Jurkat, Clone E6-1 (cell line): ENCODE measurements at places on chromosomes 1 and 21.

GRCh38 chr1:107450899-107451664, 310.2 kb downstream of the NTNG1 start:
- DNase-seq, result no peak

DNA sequence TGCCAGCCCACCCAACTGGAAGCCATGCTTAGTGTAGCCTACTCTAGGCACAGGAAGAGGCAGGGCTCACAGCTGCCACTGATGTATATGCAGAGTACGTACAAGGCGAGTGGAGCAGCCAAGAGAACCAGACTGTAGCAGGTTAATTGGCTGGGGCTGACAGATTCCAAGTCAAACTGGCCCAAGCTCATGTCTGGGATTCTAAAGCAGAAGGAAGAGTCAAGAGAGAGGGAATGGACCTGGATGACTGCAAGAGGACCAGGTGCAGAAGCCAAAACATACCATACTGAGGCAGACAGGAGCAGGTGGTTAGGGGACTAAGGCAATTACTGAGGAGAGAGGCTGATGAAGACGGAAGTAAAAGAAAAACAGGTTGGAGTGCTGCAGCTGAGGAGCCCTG, 51.3 kb upstream of the LRRN2 start:
- DNase-seq, result no peak

DNA sequence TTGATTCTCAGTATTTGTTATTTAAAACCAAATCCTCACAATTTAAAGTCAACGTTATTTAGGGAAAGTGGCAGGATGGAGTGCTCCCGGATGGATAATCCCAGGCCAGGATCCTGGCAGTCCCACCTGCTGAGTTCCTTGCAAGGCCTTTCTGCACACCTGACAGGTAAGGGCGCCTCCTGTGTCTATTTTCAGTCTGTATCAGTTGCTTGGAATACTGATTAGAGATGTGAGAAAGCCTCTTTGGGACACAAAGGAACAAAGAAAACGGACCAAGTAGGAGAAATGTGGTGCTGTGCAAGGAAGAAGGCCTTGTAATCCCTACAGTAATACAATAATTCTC, 12.2 kb downstream of the STYXL2 start:
- no peak for DNase-seq

GRCh38 chr1:243658594-243659105, 191.4 kb downstream of the AKT3 start:
- DNase-seq, result no peak

- no peak for DNase-seq
Measured at GRCh38 chr21:25300632-25301031, 306.6 kb downstream of the MRPL39 start.

- DNase-seq, result no peak
Measured at GRCh38 chr1:116824631-116825206, 70.5 kb downstream of the CD2 start.

GRCh38 chr1:231326248-231326647, 11.4 kb downstream of the EXOC8 start:
- no peak for DNase-seq

GRCh38 chr1:169100208-169100607, 6.3 kb upstream of the ATP1B1 start:
- no peak for DNase-seq

GRCh38 chr21:15682186-15682895, 47.4 kb upstream of the USP25 start:
- DNase-seq, result peak; percentile 55

DNA sequence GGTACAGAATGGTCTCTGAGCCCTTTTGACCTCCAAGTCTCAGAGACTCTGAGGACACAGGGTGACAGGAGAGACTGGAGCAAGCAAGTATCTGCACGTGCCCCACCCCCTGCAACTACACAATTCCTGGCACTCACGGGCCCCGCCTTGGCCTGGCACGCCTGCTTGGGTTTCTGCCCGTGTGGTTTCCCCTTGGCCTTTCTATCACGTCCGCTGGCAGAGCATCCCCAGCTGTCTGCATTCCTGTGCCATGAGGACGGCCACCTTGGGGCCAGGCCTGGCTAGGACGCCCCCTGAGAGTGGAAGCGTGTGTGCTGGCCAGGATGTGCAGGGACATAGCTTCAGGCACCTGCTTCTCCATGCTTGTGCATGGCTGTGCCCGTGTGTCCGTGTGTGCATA, 14.3 kb upstream of the EDN2 start:
- no peak for DNase-seq

GRCh38 chr1:40901886-40902852, 40.0 kb upstream of the CITED4 start:
- DNase-seq, result no peak

- DNase-seq, result no peak
Measured at GRCh38 chr21:34875830-34876229, 173.3 kb downstream of the RUNX1 start.

GRCh38 chr1:65734979-65735378, 57.7 kb upstream of the PDE4B start:
- no peak for DNase-seq

- DNase-seq, result no peak
Measured at GRCh38 chr1:53678938-53679825, 59.8 kb downstream of the GLIS1 start.

- no peak for DNase-seq
Measured at GRCh38 chr1:65198096-65198495, 50.1 kb downstream of the AK4 start.

- DNase-seq, result peak; percentile 58
Measured at GRCh38 chr1:146012703-146013558, 8.6 kb downstream of the HJV start.

DNA sequence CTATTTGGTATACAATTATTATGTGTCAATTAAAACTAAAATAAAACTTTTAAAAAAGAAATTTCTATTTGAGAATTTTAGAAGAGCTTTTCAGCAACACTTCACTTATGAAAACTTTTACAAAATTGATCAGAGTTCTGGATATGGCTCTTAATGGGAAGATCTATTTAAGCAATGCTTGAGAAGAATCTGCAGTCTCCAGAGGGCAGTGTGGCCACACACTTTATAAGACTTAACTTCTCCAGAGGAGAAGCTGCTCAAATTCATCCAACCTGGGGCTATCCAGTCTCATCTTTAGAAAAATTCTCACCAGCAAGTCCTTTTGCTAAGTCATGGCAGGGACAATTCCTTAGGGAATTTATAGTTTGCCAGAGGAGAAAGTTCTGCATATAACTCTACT, 25.2 kb upstream of the AGO1 start:
- no peak for DNase-seq

- DNase-seq, result no peak
Measured at GRCh38 chr1:68117416-68117815, 67.0 kb upstream of the DIRAS3 start.

GRCh38 chr1:65011983-65012382, 45.6 kb upstream of the JAK1 start:
- DNase-seq, result no peak

DNA sequence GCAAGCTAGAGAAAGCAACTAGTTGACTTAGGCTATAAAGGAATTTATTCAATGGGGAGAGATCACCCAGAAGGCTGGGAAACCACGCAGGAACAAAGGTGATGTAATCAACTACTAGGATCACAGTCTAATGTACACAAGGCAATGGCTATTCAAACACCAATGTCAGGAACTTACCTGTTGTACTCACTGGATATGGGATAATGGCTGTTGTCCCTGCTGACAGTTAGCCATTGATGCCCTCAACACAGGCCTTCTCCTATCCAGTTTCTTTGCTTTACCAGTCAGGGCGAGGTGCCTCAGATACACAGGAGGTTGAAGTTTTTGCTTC, 32.3 kb downstream of the C21orf91 start:
- no peak for DNase-seq

GRCh38 chr1:19689856-19690255, 25.2 kb downstream of the HTR6 start:
- DNase-seq, result no peak

DNA sequence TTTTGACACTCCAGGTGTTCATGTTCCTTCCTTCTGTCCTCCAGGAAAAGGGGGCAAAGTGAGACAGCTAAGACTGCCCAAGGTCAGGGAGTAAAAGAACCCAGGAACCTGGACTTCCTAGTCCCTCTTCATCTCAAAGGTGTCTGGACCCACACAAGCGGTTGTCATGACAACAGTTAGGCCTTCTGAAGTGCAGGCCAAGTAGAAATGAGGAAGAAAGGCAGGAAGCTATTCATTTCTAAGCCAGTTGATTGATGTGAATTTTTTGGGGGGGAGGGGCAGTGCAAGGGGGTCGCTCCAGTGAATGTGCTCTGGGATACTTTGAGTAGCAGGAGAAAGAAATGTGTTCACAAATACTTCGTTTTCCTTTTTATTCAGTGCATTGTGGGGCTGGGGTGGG, 114.3 kb downstream of the NAV1 start:
- DNase-seq, result no peak

DNA sequence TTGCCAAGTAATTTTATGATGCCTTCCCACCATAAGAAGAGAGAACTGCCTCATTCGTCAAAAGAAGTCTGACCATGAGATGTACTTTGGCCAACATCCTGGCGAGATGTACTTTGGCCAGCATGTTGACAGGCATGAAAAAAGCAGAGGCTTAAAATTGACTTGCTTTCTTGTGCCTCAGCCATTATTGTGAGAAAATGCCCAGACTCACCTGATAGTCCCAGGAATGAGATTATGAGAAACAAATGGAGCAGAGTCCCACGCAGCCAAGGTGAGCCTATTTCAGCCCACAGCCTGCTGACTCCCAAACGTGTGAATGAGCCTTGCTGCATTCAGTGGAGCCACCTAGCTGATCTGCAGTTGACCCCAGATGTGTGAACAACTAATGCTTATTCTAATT, 43.5 kb upstream of the ZNF644 start:
- no peak for DNase-seq

DNA sequence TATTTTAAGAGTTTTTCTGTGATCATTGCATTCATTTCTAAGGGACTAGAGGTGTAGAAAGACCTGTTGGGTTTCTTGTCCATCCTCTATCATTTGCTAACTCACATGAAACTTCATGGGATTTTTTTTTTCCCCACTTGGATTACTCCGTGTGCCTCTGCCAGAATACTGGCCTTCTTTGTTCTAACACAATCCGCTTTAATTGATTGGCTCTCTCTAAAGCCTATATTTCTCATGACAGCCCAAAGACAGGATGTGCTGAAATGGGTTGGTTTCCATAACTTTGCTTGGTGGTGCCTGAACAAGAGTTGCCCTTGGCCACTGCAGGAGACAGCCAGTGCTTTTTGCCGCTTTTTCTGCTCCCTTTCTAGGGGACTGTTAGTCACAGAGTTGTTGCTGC, 12.2 kb downstream of the CACHD1 start:
- DNase-seq, result no peak

- no peak for DNase-seq
Measured at GRCh38 chr21:16422702-16423101, 692.9 kb downstream of the USP25 start.

- peak; percentile 32 for DNase-seq
Measured at GRCh38 chr1:147486876-147487656, 54.2 kb upstream of the BCL9 start.

DNA sequence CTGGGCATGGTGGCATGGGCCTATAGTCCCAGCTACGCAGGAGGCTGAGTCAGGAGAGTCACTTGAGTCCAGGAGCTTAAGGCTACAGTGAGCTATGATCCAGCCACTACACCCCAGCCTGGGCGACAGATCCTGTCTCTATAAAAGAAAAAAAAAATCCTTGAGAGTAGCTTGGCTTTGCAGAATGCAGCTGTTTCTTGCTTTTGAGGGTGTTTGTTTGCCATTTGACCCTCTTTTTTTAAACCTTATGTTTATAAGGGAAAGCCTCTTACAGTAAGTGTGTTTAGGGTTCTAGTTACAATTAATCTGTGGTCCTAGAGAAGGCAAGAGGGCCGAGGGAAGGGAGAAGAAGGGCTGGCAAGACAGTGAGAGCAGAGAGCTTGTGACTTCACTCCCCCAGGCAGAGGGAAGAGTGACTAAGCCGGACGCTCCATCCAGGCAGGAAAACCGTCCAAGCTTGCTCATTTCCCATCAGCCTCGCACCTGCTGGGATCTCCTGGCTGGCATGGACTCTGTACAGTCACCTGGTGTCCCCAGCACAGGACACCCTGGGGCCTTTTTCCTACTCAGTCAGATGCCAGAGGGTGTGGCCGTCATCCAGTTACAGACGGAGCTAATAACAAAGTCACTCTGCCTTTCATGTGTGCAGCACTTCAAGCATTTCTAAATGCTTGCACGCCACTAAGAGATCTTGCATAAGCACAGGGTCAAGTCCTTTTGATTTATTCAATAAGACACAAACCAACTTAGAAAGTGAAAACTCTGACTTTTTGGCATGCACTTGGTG, 55.5 kb upstream of the PSEN2 start:
- DNase-seq, result no peak

GRCh38 chr1:18211764-18212163, 104.2 kb downstream of the IGSF21 start:
- DNase-seq, result no peak

- DNase-seq, result no peak
Measured at GRCh38 chr1:171597203-171597602, 24.8 kb upstream of the MYOCOS start.

- no peak for DNase-seq
Measured at GRCh38 chr1:241140670-241141069, 216.3 kb downstream of the RGS7 start.

DNA sequence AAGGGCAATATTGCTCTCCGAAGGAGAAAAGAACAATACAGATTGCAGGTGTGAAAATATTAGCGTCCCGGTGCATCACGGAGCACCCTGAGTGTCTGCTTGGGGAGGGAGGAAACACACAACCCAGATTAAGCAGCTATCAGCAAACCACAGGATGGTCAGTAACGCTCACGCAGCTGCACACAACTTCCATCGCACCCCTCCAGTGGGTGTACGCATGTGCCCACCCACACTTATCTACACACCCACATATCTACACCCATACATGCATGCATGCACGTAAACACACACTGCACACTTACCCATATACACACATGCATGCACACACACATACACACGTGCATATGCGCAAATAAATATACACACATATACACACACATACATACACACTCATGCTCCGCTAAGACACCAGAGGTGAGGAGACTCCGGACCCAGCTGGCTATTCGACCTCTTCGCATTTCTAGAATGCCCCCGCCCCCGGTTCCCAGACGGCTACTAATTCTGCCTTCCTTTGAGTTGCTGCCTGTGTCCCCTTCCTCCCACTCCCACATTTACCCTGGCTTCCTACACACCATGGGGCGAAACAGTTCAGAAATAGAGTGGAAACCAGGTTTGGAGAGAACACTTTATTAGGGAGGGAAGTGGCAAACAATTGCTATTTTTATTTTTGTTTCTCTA, 26.2 kb downstream of the ITPKB start:
- peak; percentile 47 for DNase-seq
